ENCODE measurements at places on chromosomes 1 and 21.

DNA sequence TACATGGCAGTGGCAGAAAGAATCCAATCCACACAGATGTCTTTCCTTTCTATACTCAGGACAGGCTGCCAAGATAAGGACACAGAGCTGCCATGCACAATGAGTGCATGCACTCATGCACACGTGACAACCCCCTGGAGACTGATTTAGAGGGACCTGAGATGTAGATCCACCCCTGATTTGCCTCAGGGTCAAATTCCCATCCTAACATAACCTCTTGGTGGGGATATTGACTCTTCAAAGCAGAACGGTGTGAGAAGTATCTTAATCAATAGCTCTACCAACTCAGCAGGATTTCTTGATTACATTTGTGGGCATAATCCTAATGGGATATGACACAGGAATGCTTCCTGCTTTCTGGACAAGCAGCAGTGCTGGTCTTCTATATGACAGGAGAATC is 125.2 kb upstream of the DSCAM start:
- DNase-seq = no peak

- DNase-seq = no peak
Observed at GRCh38 chr1:168443899-168444298, 99.9 kb downstream of the XCL2 start.

DNA sequence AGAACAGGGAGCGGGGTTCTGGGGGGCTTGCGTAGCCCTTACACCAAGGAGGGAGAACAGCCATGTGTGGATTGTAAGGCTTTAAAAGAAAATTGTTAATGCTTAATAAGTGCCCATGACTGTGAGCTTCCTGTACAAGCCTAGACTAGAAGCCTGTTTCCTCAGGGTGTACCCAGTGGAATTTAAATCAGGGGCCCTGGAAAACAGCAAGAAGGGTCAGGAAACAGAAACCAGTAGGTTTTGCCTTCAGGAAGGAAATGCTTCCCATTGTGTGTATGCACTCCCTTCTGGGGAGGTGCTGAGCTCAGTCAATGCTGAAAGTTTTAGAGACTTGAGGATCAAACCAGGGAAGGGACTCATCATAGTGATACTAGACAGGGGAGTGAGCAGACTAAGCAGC is 12.7 kb downstream of the UTP11 start:
- no peak for DNase-seq

DNA sequence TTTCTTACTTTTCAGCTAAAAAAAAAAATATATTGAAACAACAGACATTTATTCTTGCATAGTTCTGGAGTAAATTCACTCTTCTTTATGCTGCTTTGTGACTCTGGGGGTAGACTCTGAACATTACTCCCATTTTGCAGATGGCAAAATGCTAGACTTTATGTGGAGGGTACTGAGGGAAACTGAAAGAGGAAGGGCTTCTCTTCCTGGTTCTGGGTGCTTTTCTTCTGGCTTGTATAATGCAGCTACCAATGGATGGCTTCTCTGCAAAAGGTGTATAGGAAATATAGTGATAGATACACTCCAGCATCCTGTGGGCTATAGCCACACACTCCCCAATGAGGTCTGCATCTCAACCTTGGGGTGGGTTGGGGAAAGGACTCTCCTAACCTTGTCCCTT is 19.7 kb upstream of the ZBTB40 start:
- DNase-seq = no peak

Data from prostate gland (tissue), 2 donors.